ENCODE measurements at places on chromosomes 3 and 15. TPM values are rescaled to one million over a fixed set of nuclear protein-coding genes. Genes with fewer than 3 reads are reported as not detected.

DNA sequence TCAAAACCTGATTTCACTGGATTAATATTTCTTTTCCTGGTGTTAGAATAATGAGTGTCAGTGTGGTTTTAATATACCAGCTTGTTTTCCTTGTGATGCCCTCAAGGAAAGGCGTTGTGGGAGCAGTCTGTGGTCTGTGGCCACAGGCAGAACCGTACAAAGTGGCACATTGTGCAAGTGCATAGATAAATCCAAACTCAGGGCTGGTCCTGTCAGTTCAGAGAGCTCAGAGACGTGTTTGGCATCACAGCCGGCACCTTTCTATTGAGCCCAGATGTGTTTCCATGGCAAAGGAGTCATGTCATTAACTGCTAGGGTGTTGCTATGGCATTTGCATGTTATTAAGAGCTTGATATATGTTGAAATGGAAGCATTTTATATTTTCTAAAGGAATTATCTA, 289.9 kb upstream of the RASGRP1 start:
- DNase-seq = no peak

GRCh38 chr3:125679258-125679657, 84.0 kb upstream of the OSBPL11 start:
- no peak for DNase-seq

GOLGA6B gene
- not detected for polyA plus RNA-seq

PEX5L gene
- not detected for polyA plus RNA-seq

DNA sequence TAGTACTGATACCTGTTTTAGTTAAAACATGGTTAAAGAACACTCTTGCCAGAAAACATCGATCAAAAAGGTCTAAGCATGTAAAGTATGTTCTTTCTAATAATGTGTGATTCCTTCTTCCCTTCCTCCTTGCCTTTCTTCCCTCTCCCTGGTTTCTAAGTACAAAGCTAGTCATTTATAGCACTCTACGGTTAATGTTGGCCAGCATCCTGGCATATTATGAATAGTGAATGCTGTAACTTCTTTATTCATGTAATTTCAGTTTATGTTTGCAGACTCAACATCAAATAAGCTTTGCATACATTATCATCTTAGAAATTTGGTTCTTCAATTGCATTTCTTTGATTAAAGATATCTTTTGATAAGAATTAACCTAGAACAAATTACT, 27.1 kb downstream of the P2RY12 start:
- DNase-seq = no peak

DNA sequence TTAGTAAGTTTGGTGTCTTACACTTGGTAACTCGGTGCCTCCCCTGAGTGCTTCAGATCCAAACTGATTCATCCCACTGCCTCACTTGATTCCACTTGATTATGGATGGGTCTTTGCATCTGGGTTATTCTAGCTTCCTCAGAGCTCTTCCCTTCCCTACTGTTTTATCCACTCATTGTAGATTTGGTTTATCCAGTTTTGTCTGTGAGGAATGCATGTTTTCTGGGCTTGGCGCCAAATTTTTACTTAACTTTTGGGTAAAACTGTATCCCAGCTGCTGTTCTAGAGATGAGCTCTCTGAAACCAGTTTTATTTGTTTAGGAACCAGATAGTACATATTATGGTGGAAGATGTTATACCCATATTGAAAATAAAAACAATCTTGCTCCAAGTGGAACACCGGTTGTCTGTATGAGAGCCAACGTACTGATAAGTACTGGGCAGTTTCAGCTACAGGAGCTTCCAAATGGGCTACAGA, 20.9 kb downstream of the RAD54L2 start:
- DNase-seq = no peak

PFN2 gene
- polyA plus RNA-seq = 195 TPM

DNA sequence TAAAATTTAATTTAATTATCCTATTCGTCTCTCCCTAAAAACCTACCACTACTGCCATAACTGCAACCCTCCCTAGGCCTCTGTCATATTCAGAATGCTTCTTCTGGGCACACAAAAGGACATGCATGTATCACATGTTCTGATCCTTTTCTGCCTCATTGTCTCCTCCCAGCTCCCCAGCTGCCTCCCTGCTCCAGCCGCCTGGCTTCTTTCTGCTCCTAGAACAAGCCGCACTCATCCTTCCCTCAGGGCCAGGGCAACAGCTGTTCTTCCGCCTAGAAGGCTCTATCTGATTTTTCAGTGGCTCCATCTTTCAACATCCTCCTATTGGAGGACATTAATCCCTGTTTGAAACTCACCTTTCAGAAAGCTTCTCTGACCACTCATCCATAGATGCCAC, 38.6 kb downstream of the TMED3 start:
- no peak for DNase-seq

CPNE9 gene
- not detected for polyA plus RNA-seq

GRCh38 chr3:9246189-9246588, 3.3 kb downstream of the SRGAP3 start:
- DNase-seq = no peak

- DNase-seq = no peak
Observed at GRCh38 chr15:96296264-96296663, 34.2 kb upstream of the NR2F2 start.

SLC12A1 gene
- polyA plus RNA-seq = not detected

DNA sequence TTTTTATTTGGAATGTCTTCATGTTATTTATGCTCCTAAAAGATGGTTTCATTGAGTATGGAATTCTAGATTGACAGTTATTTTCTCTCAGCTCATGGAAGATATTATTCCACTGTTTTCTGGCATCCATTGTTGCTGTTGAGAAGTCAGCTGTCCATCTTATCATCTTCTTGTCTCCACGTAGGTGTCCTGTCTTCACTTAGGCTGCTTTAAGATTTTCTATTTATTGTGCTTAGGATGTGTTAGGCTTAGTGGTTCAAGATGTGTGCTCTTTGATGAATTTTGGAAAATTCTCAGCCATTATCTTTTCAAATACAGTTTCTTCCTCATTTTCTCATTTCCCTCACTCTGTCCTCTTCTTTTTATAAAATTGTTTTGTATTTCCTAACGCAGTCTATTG, 52.0 kb downstream of the SNRK start:
- DNase-seq = no peak

- DNase-seq = no peak
Observed at GRCh38 chr15:66503780-66504562, 684 bp downstream of the RPL4 start.

- no peak for DNase-seq
Observed at GRCh38 chr3:97181704-97182103, 367.3 kb downstream of the EPHA6 start.

DNA sequence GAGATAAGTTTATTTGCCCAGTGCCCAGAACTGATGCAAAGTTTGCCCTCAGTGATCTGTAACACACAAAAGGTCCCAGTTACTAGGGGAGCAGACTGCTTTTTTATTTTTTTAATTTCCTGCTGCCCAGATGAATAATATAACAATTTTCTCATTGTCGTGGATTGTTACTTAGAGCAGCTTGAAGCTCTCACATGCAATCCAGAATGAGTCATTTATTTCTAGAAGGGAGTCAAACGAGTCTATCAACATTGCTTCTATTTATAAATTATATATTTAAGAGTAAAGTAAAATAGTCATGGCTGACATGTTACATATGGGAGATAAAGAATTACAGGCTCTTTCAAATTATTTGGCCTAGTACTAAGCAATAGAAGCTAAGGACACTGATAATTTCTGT, 41.3 kb downstream of the MEIS2 start:
- DNase-seq = no peak

GRCh38 chr3:68817243-68817642, 115.1 kb downstream of the TAFA4 start:
- DNase-seq = no peak

DNA sequence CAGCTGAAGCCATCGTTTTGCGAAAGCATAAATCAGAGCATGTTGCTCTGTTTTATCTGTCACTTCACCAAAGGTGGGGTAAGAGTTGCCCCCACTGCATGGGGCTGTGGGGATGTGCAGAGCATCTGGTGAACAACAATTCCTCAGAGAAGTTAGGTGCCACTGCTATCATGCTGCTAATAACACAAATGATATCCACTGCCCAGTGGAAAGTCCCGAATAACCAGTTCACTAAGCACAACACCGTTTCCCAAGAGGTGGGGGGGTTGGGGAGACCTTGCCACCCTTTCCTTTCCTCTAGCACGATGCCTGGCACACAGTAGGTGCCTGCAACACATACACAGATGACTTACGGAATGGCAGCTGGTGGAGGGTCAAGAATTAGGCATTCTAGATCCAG, 38.6 kb downstream of the FAM3D start:
- DNase-seq = no peak

DNA sequence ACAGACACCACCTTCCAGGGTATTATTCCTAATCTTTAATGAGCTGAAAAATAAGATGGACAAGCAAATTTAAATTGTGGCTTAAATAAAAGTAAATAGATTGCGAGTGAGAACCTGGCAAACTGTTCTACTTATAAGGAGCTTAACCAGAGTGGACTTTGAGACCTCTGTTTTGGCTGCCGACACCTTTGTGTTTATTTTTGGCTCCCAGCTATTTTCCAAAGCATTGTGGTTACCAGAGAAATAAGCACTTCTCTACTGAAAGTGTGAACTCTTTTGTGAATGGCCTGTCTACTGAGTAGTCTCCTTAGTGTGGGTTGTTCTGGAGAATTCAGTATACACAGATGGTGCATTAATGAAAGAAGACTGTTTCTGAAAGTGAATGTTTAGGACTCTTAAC, 109.4 kb downstream of the ATP8B4 start:
- no peak for DNase-seq

GPR87 gene
- not detected for polyA plus RNA-seq

- DNase-seq = no peak
Observed at GRCh38 chr3:18901571-18901970, 246.7 kb upstream of the KCNH8 start.

DNA sequence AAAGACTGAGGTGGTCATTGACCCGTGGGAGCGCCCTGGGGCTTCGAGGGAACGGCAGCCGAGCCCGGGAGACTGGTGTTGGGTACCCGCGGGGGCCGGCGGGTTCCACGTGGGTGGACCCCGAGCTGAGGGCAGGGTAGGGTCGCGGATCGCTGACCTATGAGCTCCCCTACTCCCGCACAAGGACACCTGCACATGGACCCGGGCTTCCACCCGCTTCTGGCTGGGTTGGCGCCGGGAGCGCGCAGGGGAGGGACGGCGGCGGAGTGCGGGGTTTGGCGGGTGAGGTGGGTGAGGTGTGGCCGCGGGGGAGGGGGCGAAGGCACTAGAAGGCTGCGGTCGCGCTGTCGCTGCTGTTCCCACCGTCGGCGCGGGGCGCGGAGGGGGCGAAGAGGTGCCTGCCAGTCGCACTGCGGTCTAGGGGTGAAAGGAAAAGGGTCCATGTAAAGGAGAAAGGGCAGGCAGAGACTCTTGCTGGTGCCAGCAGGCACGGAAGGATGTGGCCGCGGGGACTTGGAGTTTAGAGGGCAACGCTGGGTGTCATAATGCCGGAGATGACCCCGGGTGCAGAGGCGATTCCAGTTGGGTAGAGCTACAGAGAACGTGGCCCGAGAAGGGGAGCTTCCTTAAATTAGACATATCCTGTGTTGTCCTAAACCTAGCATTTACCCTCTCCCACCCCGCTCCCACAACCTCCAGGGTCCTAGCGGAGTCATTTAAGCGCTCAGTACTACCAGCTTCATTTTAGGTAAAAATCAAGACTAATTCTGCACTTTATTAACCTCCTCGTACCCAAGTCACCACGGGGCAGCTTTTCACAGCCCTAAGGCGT, 245.9 kb upstream of the TOPAZ1 start:
- no peak for DNase-seq

PDZRN3 gene
- polyA plus RNA-seq = 5.1 TPM

- no peak for DNase-seq
Observed at GRCh38 chr15:77066971-77067690, 3.8 kb downstream of the TSPAN3 start.

GRCh38 chr15:74200412-74200815, 2.2 kb downstream of the STRA6 start:
- no peak for DNase-seq

DNA sequence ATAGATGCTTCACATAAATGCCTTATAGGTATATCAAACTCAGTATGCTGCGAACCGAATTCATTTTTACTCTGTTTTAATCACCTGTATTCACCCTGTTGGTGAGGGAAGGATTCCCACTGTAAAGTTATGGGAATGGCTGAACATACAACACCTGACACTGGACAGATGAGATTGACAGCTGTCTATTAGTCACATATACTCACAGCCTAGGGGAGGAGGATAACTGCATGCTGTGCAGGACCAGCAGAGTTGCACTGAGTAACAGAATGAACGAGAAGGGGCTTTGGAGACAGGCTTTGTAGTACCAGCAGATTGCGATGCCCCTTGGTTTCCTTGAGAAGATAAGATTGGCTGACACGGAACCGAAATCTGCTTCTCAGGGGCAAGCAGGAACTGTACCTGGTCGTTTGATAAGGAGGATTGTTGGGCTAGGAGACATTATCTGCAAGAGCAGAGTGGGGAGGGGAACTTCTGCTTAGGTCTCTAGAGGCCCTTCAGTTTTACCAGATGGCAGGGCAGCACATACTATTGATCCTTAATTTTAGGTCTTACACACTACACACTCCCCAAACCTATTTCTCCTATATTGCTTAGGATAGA, 43.5 kb upstream of the SLC22A13 start:
- no peak for DNase-seq

- DNase-seq = no peak
Observed at GRCh38 chr3:147497286-147497685, 88.1 kb downstream of the ZIC1 start.

GRCh38 chr3:144516026-144516425, 544.4 kb downstream of the DIPK2A start:
- no peak for DNase-seq

DNA sequence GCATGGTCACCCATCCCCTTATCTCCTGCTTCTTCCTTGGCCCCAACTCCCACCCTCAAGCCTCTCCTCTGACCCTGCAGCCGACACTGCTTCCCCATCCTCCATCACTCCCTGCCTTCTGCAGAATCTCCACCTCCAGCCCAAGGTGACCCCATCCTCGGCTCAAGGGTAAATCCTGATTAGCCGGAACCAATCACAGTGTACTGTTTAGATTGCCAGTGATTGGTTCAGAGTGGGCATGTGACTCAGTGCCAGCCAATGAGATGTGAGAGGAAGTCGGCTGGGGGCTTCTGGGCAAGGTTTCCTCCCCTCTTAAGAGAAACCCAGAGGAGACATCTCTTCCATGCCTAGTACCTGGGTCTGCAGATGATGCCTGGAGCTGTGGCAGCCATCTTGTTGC, 10.3 kb downstream of the CACNA2D2 start:
- no peak for DNase-seq

FHIT gene
- not detected for polyA plus RNA-seq

DMXL2 gene
- 9.1 TPM for polyA plus RNA-seq

All from BJ (cell line).